NCI-H460 (cell line): ENCODE measurements at places on chromosomes 7 and 10. TPM values are rescaled to one million over a fixed set of nuclear protein-coding genes. Genes with fewer than 3 reads are reported as not detected.

CTAGE4 gene
- total RNA-seq: 0.12 TPM in 2 replicates

NXPH1 gene
- total RNA-seq: 1.1 and 2.4 TPM in 2 replicates

DDX56 gene
- 84.7 and 98.8 TPM in 2 replicates for total RNA-seq

CYP3A7 gene
- total RNA-seq: not detected in 2 replicates

CRPPA gene
- 0.38 and 0.84 TPM in 2 replicates for total RNA-seq

H2BK1 gene
- not detected in 2 replicates for total RNA-seq

CCDC146 gene
- 0.27 and 0.58 TPM in 2 replicates for total RNA-seq

IRF5 gene
- 6.5 and 9.3 TPM in 2 replicates for total RNA-seq

OR13A1 gene
- total RNA-seq: not detected in 2 replicates

OR2A7 gene
- total RNA-seq: not detected in 2 replicates

SLC26A5 gene
- not detected in 2 replicates for total RNA-seq

PTPRE gene
- total RNA-seq: 4.0 and 4.6 TPM in 2 replicates

TDRD1 gene
- not detected in 2 replicates for total RNA-seq

OR6V1 gene
- not detected in 2 replicates for total RNA-seq

CHCHD2 gene
- 141 and 167 TPM in 2 replicates for total RNA-seq

ASIC3 gene
- total RNA-seq: 1.1 and 2.0 TPM in 2 replicates

THSD7A gene
- total RNA-seq: 4.2 and 5.7 TPM in 2 replicates

FBXL13 gene
- 38.7 and 40.6 TPM in 2 replicates for total RNA-seq

CDK1 gene
- total RNA-seq: 193 and 197 TPM in 2 replicates

CYP2C8 gene
- total RNA-seq: not detected in 2 replicates

KCNH2 gene
- 0.27 and 0.58 TPM in 2 replicates for total RNA-seq

CALCR gene
- 0.17 and 0.32 TPM in 2 replicates for total RNA-seq

ASZ1 gene
- total RNA-seq: not detected in 2 replicates

HOXA9 gene
- 5.1 and 7.8 TPM in 2 replicates for total RNA-seq

SPDYE5 gene
- 0.10 TPM in 1 of 2 replicates, not detected in the other for total RNA-seq

BEND7 gene
- total RNA-seq: 11.6 and 12.4 TPM in 2 replicates

SPDYE2 gene
- total RNA-seq: not detected in 2 replicates

TCTN3 gene
- 48.2 and 55.1 TPM in 2 replicates for total RNA-seq

PDK4 gene
- 5.8 and 6.2 TPM in 2 replicates for total RNA-seq

AKR1C3 gene
- total RNA-seq: 818 and 909 TPM in 2 replicates

SVOPL gene
- total RNA-seq: not detected in 2 replicates
